ENCODE measurements at places on chromosomes 6 and 20. TPM values are rescaled to one million over a fixed set of nuclear protein-coding genes. Genes with fewer than 3 reads are reported as not detected.
A peak's percentile ranks its signal among the peaks of the same experiment; 100 is the strongest.

Gene TRERF1
- 1.6 TPM for total RNA-seq

DNA sequence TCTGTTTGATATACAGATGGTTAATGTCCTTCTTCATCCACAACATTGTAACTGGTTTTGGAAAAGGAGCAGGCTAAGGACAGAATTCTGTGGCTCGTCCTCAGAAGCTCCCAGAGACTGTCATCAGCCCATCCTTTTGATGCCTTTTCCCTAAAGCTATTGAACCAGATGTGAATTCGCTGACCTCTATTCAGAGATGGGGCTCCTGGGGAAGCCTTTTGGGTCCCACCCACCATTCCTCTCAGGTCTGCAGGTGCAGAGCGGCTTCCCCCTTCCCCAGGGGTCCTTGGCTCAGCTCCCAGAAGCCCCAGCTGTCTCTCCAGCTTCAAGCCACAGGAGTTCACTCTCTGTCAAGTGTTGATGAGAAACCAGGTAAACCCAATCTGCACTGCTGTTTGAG, 191.7 kb downstream of the SMOC2 start:
- no peak for DNase-seq

GRCh38 chr6:9659848-9660247, 755.0 kb downstream of the TFAP2A start:
- no peak for DNase-seq

GRCh38 chr6:32430179-32430578, 9.5 kb upstream of the HLA-DRA start:
- no peak for DNase-seq

Gene BANF2
- 1.4 TPM for total RNA-seq

- no peak for DNase-seq
Measured at GRCh38 chr6:109239160-109239559, 143.1 kb downstream of the CD164 start.

DNA sequence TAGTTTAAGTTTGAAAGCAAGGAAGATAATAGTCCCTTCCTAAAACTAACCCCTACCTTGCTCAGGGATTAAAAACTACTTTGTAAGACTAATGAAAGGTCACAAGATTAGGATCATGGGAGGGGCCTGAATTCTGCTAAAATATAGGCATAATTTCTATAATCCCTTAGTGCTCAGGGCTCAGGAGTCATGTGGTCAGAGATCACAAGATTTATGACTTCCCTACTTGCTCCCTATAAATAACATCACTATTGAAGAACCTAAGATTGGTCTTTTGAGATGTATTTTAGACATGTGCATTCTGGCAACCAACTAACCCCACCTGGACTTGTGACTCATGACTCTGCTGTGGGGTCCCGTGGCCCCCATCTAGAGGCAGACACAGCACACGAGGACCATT, 81.1 kb downstream of the STMND1 start:
- DNase-seq, result no peak

- DNase-seq, result no peak
Measured at GRCh38 chr6:38767560-38767959, 52.4 kb downstream of the DNAH8 start.

DNA sequence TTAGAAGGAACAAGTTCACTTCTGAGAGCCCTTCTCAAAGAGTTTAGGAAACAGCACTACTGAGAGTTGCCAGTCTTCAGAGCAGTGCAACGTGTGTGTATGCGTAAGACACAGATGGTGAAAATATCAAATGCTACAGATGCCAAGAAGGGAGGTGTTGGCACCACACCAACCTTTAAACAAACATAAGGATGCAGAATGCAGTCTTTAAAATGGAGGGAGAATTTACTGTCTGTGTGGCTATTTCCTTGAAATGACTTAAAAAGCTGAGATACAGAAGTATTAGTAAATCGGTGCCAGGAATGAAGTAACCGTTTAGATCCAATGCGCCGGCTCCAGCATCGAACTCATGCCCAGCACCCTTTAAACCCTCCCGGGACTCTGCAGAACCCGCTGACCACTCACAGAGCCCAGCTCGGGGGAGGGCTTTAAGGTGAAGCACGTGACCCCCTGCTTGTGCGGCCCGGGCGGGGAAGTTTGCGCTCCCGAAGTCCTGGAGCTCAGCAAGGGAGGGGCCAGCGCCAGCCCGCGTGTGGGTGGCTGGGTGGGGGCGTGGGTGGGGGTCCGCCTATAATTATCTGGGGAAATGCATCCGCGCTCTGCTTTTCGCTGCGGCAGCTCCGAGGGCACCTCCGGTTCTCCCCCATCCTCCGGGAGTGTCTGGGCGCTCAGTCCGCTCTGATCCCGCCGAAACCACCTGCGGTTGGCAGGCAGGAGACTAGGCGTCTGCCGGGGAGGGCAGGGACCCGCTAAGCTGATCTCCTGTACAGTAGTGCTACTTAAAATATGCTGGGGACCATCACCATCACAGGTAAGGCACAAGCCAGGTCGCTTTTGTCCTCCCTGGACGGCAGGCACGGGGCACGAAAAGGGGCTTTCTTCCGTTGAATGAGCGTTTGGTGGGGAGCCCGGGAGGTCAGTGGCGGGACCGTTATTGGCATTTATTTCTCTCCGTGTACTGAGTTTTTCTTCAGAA, 66.0 kb downstream of the ZBTB2 start:
- peak; percentile 72 for DNase-seq

Gene PDE10A
- total RNA-seq, result 0.83 TPM

Gene PRPH2
- 2.2 TPM for total RNA-seq

DNA sequence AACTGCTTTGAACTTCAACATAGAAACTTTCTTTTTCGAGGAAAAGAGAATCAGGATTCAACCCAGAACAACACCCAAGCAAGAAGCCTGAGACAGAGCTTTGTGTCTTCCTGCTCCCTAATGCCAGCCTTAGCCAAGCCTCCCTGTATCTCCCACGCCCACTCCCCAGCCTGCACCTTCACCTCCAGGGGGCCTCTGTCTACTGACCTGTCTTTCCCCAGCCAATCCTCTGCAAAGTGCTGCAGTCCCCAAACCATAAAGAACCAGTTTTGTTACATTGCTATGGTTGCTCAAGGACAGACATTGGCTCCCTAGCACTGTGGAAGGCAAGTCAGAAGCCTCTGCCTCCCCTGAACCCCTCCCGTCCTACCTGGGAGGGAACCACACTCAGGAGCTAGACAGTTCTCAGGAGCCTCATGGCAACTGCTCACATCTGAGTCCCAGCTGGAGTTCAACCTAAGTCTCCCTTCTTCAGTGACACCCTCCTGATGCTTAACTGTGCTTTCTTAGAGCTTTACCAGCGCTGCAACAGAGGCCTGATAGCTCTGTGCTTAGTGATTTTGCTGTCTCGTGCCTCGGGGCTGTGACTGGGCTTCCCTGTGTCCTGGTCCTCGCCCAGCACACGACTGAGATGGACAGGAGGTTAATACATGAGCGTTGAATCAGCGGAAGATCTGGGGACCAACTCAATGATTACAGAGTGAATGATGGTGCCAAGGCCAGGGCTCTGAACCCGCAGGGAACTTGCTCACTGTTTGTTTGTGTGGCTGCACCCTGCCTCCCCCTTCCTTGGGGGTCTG, 101.5 kb upstream of the DUSP22 start:
- DNase-seq, result no peak

GRCh38 chr6:143099647-143100046, 39.0 kb downstream of the AIG1 start:
- no peak for DNase-seq

Gene UST
- total RNA-seq, result 6.7 TPM

Gene CEP85L
- 8.1 TPM for total RNA-seq

DNA sequence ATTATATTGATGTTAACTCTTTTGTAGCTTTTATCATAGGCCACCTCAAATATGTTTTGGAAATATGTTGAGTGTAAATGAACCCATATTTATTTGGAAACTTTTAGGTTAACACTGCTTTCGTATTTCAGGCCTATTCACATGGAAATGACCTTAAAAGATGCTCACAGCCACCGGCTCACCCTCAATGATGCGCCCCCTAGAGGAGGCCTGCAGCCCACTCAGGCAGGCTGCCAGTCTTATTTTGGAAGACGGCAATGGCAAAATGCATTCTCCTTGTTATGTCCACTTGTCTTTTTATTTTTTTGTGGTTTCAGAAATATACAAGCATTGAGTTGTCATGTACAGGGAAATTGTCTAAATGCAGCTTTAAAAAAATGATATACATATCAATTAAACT, 869.7 kb downstream of the PHF3 start:
- DNase-seq, result peak; percentile 20

DNA sequence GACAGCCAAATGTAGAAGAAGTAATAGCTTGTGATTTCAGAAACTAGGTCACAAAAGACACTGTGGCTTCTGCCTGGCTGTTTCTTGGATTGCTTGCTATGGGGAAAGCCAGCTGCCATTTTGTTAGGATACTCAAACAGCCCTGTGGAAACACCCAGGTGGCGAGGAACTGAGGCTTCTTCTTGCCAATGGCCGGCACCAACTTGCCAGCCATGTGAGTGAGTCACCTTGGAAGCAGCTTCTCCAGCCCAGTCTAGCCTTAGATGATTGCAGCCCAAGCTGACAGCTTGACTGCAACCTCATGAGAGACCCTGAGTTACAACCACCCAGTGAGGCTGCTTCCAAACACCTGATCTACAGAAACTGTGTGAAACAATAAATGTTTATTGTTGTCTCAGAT, 11.9 kb upstream of the KIAA1755 start:
- no peak for DNase-seq

- no peak for DNase-seq
Measured at GRCh38 chr20:2122936-2123335, 21.3 kb downstream of the STK35 start.

GRCh38 chr6:125857846-125858245, 67.1 kb downstream of the NCOA7 start:
- DNase-seq, result no peak

Gene SENP6
- 43.2 TPM for total RNA-seq

- no peak for DNase-seq
Measured at GRCh38 chr6:148738946-148739821, 7.6 kb upstream of the UST start.

Gene C6orf141
- 2.4 TPM for total RNA-seq

DNA sequence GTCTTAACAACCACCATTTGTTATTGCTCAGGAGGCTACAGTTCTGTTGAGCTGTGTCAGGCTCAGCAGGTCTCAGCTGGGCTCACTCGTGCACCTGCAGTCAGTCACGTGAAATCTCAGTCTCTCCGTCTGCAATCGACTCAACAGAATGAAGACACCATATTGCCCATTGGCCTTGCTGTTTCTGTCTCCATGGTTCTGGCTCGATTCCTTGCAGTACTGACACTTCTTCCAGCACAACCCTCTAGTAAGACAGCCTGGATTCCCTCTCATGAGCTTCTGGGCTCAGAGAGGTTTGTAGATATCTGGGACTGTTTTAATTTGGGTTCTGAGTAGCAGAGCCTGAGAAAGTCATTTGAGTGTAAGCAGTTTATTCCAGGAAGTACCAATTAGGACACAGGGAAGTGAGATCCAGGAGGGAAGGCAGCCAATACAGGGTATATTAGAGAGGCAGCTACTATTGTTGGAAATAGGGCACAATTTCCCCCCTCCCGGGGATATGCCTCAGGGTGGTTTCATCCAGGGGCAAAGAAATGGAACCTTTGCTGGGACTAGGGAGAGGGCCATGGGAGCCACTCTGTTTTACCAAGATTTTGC, 87.4 kb upstream of the RALGAPA2 start:
- no peak for DNase-seq

DNA sequence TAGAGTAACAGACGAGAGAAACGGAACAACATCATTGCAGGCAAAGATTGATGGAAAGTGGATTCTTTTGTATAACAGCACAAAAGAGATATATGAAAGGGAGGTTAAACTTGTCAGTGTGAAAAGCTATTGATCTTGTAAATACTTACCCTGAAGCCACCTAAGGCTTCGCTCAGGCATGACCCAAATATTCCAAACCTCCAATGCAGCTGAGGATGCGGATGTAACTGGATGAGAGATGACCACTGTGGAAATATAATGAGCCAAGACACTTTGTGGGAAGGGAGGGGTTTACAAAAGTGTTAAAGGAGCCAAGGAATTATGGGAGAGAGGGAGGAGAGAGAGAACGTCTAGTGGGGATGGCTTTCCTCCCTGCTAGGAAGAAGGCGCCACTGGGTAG, 112.0 kb downstream of the DOK5 start:
- no peak for DNase-seq

- DNase-seq, result no peak
Measured at GRCh38 chr20:1374246-1374645, 18.6 kb downstream of the FKBP1A start.

- no peak for DNase-seq
Measured at GRCh38 chr20:11957911-11958310, 40.2 kb downstream of the BTBD3 start.

GRCh38 chr6:7921632-7922092, 11.1 kb upstream of the TXNDC5 start:
- no peak for DNase-seq

Gene HEY2
- 2.0 TPM for total RNA-seq

GRCh38 chr6:159378411-159379328, 209.5 kb downstream of the FNDC1 start:
- no peak for DNase-seq

Gene HLA-G
- total RNA-seq, result 0.12 TPM

DNA sequence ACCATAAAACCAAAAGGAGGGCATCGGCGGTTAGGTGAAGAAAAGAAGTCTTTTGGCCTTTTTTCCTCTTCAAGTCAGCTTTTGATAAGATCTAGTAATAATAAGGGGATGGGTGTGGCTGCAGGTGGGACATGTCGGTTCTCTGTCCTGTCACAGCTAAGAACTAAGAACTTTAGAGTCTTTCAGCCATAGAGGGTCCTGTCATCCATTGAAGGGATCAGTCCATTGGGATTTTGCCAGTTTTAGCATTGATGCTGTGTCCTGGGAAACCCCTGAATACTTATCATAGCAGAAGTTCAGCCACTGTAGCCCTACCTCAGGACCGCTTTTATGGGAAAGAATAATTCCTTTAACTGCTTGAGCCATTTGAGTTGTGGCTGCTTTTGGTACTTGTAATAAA, 18.2 kb upstream of the SCP2D1 start:
- DNase-seq, result no peak

GRCh38 chr6:90277302-90278011, 19.2 kb downstream of the BACH2 start:
- DNase-seq, result no peak

Gene PPP1R3G
- total RNA-seq, result not detected

DNA sequence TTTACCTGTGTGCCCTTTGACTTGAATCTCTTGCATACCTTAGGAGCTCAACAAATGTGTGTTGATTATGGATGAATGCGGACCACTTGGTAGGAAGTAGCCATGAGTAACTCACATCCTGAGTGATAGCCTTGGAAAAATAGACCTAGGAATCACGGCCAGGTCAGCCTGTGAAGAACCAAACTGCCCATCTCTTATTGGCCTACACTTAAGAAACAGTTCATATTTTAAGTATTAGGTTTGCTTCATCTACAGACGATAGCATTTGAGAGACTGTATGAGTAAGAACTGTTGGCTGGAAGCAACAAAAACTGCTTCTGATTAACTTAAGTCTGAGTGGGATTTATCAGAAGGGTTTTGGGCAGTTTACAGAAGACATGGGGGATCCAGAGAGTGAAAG, 320.1 kb upstream of the PRND start:
- no peak for DNase-seq
